ENCODE measurements at places on chromosomes 4 and X.

DNA sequence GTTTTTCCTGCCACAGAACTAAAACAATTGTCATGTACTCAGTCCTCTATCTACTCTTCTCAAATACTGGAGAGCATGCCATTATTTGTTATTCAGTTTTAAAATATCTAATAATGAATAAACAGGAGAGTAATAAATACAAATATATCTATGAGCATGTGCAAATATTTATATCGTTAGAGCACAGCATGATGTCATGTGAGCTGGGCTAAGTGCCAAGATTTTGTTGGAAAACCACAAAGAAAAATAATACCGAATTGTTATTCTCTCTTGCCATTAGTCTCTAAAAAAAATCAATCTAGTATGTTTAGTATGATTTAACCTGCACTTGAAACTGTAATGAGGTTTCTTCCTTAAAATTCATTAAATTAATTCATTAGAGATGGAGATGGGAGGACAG lies 97.3 kb downstream of the DDX60 start:
- DNase-seq, result no peak

- no peak for DNase-seq
Observed at GRCh38 chrX:48999030-48999429, 3.0 kb downstream of the GRIPAP1 start.

GRCh38 chrX:120287513-120288112 lies 23.6 kb downstream of the TMEM255A start:
- no peak for DNase-seq

DNA sequence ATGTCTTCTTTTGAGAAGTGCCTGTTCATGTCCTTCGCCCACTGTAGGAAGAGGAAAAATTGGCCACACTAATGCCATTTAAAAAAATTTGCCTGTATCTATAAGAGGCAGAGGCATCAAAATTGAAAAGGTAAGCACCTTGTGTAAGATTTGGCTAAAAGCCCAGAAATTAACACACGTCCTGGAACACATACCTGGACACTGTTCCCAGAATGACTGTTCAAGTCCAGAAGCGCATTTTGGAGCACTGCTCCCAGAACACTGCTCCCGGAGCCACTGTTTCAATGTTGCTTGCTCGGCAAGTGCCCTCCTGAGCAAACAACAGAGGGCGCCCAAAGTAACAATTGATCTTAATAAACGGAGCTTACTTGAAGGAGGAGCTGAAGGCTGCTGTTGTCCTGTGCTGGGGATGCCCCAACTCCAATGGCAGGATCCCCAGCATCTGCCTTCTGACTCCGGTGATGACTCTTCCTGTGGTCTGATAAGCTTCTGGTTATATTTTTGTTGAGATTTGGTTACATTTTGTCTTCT lies 1958.6 kb downstream of the C4orf33 start:
- no peak for DNase-seq

GRCh38 chrX:19688426-19688825 lies 173.1 kb upstream of the MAP3K15 start:
- no peak for DNase-seq

GRCh38 chr4:146029939-146030710 lies 91.5 kb upstream of the ZNF827 start:
- no peak for DNase-seq

DNA sequence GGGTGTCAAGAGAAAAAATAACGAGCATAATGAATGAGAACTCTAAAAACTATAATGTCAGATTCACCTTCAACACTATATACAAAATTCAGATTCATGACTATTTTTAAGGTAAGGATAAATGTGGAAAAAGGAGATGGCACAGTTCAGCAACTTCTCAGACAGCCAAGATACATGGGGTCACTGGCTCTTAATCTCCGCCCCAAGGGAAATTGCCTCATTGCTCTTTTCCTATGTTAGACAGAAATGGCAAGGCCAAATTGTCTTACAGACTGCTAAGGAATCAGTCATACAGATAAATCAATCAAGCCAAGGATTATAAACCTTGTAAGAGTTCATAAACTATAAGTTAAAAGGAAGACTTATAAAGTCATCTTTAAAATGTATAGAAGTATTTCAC lies 183.4 kb downstream of the OPHN1 start:
- DNase-seq, result no peak
